ENCODE measurements at places on chromosomes 4 and X.

- no peak for DNase-seq
These were observed 3.5 kb downstream of the GLRB start for GRCh38 chr4:157079441-157079840.

- DNase-seq, result no peak
These were observed 12.0 kb upstream of the PLS3 start for GRCh38 chrX:115549008-115549407.

DNA sequence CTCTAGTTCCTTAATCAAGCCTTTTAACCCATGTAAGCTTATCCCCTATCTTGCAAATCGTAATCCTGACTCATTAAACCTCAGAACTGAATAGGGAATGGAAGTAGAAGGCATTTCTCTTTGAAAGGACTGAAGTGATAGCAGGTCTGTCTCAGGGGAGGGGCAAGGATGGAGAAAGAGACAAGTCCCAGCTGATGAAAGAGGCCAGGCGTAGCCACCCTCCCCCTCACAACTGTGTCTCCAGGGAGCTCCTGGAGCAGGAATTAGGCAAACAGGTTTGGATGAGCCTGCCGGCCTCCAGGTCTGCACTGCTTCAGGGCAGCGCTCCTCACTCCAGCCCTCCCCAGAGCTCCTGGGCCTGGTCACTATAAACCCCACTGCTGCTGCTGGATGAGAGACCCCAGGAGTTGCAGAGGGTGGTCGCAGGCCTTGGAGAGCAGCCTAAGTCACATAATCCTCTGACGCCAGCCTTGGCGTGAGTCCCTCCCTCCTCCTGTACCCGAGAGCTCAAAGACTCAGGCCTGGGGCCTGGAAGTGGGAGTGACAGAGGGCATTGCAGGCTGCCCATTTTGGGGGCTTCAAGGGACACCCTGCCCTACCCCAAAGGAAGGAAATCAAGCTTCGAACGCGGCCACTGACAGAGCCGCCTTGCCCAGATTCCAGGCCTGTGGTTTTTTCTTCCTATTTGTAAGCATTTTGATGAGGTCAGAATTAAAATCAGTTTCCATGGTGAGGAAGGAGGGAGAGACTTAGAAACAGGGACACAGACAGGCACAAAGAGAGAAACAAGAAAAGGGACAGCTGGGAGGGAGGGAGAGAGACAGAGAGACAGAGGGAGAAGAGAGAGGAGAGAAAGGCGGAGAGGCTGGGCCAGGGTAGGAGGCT is 21.2 kb upstream of the MSX1 start:
- no peak for DNase-seq

DNA sequence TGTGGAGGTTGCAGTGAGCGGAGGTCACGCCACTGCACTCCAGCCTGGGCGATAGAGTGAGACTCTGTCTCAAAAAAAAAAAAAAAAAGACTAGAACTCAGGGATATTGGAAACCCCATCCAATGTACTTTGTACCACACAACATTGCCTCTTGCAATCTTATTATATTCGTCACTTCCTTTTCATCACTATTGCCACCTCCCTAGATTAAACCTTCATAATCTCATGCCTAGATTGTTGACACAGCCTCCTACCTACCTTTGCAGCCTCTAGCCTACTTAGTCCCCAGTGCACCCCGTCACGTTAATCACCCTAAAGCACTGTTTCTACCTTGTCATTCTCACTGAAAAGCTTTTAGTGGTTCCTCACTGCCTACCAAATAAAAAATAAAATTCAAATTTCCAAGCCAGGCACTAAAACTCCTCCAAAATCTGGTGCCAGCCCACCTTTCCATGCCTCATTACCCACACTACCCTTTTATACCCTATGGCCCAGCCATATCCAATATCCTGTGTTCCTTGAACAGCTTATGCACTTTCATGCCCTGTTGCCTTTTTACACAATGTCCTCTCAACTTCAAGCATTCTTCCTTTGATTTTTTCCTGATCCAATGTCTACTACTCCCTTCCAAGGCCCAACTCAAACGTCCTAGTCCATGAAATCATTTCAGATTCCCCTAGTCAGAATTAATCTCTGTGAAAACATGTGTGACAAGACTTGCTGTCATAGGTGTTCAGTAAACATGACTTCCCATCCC is 23.6 kb upstream of the GJB1 start:
- no peak for DNase-seq

DNA sequence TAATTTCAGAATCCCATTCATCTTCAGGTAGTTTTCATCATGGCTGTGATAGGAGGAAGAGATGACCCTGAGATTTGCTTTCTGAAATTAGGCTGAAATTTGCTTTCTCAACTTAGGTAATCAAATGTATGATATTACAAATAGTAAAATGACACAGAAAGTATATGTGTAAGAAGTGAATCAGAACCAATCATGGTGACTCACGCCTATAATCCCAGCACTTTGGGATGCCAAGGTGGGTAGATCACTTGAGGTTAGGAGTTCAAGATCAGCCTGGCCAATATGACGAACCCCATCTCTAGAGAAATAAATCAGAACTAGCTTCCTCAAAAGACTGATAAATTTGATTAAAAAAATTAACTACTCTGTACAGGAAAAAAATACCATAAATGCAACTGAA is 555.4 kb downstream of the STPG2 start:
- no peak for DNase-seq

- DNase-seq, result no peak
These were observed 637.6 kb upstream of the GNPDA2 start for GRCh38 chr4:45363931-45364330.

- DNase-seq, result no peak
These were observed 4.4 kb downstream of the SOD3 start for GRCh38 chr4:24799544-24800324.

- no peak for DNase-seq
These were observed 29.6 kb downstream of the SPARCL1 start for GRCh38 chr4:87499403-87500091.

DNA sequence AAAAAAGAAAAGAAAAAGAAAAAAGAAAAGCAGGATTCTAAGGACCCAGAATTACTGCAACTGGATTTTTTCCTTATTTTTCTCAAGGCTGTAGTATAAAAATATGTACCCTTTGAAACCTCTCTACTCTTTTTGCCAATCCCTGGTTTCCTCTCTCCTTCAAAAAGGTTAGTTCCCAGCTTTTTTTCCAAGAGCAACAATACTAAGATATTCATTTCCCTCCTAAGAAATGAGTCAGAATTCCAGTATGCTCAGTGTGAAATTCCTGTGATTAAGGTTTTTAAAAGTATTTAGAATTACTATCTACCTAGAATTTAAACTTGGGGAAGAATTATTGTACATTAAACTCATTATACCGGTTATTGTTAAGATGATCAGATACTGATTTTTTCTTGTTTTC is 22.0 kb downstream of the SMIM14 start:
- DNase-seq, result no peak

DNA sequence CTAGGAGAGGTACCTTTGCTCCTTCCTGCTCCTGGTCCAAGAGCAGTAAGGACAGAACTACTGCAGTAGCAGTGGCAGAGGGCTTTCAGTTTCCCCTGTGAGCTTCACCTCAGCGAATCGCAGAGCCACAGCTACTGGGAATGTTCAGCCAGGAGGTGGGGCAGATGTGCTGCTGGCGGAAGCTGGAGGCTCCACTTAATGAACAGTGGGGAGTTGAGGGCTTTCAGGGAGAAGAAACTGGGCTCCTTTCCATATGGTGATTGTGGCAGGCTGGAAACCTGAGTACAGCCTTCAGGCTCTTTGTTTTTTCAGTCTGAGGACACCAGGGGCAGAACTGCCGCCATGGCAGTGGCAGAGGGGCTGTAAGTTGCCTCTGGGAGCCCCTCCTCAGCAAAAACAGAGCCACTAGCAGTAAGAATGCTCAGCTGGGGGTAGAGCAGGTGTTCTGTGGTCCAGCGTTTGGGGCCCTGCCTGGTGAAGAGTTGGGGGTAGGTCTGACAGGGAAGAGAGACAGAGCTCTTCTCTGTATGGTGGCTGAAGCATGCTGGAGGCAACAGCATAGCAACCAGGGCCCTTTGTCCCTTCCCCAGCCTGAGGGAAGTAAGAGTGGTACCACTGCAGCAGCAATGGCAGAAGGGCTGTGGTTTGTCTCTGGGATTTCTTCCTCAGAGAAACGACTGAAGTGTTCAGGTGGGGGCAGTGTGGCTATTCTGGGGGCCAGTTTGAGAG is 106.0 kb upstream of the GRXCR1 start:
- DNase-seq, result no peak

GRCh38 chr4:140937866-140938265 is 181.7 kb upstream of the TBC1D9 start:
- DNase-seq, result no peak

- no peak for DNase-seq
These were observed 6.7 kb upstream of the FAM200B start for GRCh38 chr4:15674926-15675325.

GRCh38 chrX:153941336-153942252 is 2.8 kb downstream of the RENBP start:
- no peak for DNase-seq

- no peak for DNase-seq
These were observed 3.5 kb upstream of the FGFR3 start for GRCh38 chr4:1789552-1789951.

- DNase-seq, result no peak
These were observed 297.6 kb downstream of the IL15 start for GRCh38 chr4:141933978-141934377.

DNA sequence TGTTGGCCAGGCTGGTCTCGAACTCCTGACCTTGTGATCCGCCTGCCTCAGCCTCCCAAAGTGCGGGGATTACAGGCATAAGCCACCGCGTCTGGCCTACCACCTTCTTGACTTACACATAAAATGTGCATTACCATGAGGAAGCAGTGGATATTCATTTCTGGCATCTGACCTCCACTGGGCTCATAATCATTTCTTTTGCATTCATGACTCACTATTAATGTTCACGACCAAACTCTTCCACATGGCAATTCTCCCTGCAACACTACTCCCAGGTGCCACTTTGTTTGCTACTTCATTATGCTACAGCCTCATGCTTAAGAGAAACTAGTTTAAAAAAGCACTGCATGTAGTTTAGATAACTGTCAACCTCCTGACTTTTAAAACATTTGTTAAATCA is 22.7 kb downstream of the RASGEF1B start:
- no peak for DNase-seq

DNA sequence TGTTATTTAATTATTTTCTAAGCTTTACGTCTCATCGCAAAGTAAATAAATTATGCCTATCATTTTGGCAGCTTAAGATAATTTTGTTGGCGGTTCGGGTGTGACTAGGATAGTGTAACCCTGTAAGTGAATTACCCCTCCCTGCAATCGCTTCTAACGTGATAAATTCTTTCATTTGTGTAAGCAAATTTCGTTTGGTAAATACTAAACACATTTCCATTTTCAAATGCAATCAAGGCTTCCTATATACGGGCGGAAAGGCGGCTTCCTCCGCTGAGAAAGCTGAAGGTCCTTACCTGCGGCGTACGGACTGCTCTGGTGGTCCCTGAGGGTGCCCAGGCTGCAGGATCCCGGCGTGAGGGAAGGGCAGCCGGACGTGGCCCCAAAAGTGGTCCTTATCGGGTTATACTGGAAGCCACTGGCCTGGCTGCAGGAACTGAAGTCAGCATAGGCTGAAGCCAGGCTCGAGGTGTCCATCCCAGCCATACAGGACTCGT is 403 bp downstream of the PHOX2B start:
- no peak for DNase-seq

- DNase-seq, result no peak
These were observed 185.4 kb downstream of the SOWAHB start for GRCh38 chr4:76712564-76712963.

GRCh38 chrX:54447461-54447860 is 7.3 kb downstream of the TSR2 start:
- no peak for DNase-seq

- DNase-seq, result no peak
These were observed 27.1 kb upstream of the SCRG1 start for GRCh38 chr4:173426064-173426463.

GRCh38 chrX:8743126-8743732 is 11.3 kb upstream of the ANOS1 start:
- peak; percentile 8 for DNase-seq

GRCh38 chrX:69107231-69107739 is 58.0 kb downstream of the PJA1 start:
- no peak for DNase-seq

- DNase-seq, result no peak
These were observed 63.7 kb downstream of the FAM13A start for GRCh38 chr4:88993246-88993645.

- no peak for DNase-seq
These were observed 82.5 kb downstream of the GASK1B start for GRCh38 chr4:158090323-158090722.

Measured in activated CD8-positive, alpha-beta memory T cell treated with anti-CD3 and anti-CD28 coated beads for 4 hours (primary cell).